ENCODE measurements at places on chromosomes 4 and X.
A peak's percentile ranks its signal among the peaks of the same experiment; 100 is the strongest.

DNA sequence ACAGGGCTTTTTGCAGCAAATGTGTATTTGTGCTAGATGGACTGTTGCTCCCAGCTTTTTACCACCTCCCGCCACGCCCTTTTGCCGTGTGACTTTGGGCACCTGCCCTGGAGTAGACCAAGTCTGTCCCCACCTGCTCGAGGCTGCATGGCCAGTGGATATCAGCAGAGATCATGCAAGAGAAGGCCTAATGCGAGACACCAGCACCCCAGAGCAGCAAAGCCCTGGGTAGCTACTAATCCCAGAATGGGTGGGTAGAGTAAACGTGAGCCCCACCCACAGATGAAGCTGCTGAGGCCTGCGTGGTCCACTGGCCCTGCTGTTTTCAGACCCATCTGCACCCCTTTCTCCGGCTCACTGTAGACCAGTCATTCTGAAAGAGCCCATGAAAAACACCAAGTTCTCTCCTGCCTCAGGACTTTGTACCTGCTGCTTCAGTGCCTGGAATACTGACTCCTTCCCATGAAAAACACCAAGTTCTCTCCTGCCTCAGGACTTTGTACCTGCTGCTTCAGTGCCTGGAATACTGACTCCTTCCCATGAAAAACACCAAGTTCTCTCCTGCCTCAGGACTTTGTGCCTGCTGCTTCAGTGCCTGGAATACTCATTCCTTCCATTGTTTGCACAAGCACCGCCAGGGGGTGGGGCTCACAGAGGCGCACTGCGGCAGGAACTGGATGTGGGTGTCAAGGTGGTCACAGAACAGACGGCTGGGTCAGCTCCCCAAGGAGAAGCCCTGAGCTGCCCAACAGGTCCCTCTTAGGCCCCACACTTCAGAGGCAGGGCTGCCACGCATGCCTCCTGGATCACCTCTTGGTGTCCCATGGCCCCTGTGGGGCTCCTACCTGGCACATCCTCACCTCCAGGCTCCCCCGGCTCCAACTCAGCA is 5.1 kb upstream of the TNIP2 start:
- DNase-seq: peak; percentile 21

- no peak for DNase-seq
Measured at GRCh38 chr4:111838406-111838930, 306.8 kb upstream of the FAM241A start.

GRCh38 chr4:133921280-133922195 is 280.1 kb downstream of the PABPC4L start:
- no peak for DNase-seq

DNA sequence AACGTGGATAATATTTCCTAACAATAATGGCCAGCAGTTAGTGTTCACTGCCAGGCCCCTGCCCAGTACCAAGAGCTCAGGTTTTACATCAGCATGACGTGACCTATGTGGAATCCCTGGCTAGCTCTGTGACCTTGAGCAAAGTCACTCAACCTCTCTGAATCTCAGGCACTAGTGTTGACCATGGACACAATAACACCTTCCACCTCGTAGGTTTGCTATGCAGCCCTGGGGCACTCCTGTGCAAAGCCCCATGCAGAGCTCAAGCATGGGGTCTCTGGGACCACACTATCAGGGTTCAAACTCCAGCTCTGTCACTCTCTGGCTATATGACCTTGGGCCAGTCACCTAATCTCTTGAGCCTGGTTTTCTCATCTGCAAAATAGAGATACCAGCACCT is 38.7 kb upstream of the MSX1 start:
- DNase-seq: no peak
